Stimulated activated CD4-positive, alpha-beta T cell treated with anti-CD3 and anti-CD28 coated beads, Interleukin-4, amount 100 ng/mL, for 24 hours (primary cell): ENCODE measurements at places on chromosomes 2 and 18.

GRCh38 chr2:180707884-180708205 is 272.6 kb upstream of the UBE2E3 start:
- DNase-seq = no peak

DNA sequence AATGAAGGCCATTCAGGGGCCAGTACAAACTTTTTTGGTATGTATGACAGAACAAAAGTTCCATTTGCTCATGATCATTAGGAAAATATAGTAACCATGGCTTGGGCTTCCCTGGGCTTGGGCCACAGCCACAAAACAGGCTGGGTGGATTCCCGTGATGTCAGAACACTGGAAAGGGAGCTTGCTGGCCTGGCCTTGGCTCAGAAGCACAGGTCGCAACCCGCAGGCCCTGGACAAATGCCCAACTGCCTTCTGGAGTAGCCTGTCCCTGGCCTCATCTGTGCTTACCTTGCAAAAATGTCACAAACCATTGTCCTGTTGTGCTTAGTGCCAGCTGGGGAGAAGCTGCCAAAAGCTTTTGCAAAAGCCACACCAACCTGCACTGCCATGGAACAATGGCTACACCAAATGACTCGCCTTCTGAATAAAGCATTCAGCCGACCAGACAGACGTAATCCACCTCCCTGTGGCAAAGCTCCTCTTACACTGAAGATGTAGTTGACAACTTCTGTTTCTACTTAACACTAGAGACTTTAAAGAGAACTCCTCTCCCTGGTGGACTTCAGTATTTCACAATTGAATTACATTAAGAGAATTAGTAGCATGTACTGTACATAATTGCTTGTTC is 125.5 kb downstream of the ANKRD44 start:
- no peak for DNase-seq

GRCh38 chr2:160061533-160061932 is 882 bp downstream of the PLA2R1 start:
- no peak for DNase-seq

DNA sequence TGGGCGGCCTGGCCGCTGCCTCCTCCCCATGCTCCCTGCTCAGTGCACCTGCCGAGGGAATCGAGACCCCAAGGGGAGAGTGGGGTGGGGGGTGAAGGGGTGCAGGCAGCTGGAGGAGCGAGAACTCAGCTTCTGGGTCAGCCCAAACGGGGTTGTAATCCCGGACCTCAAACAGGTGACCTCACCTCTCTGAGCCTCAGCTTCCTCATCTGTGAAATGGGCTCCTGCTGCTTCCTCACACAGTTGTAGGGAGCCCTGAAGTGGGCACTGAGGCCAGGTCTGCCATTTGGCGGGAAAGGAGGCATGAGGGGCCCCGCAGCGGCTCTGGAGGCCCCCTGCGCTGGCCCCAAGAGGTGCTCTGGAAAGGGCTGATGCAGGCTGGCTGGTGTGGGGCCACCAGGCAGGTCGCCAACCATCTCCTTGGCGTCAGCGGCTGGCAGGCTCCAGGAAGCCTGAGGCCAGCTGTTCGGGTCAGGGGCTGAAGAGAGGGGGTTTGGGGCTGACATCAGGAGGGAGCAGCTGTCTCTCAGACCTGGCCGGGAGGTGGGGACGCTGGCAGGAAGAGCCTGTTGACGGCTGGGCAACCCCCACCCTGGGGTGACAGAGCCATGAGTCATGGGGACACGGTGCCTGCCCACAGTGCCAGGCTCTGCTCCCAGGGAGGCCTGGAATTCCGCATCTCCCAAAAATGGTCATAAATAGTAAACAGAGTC is 4.9 kb downstream of the KLHL30 start:
- DNase-seq = peak; percentile 10
